AML-193 (cell line): ENCODE measurements at places on chromosomes 1 and 21.

GRCh38 chr21:33980276-33980916, 64.8 kb upstream of the ATP5PO start:
- peak; percentile 33 for DNase-seq

DNA sequence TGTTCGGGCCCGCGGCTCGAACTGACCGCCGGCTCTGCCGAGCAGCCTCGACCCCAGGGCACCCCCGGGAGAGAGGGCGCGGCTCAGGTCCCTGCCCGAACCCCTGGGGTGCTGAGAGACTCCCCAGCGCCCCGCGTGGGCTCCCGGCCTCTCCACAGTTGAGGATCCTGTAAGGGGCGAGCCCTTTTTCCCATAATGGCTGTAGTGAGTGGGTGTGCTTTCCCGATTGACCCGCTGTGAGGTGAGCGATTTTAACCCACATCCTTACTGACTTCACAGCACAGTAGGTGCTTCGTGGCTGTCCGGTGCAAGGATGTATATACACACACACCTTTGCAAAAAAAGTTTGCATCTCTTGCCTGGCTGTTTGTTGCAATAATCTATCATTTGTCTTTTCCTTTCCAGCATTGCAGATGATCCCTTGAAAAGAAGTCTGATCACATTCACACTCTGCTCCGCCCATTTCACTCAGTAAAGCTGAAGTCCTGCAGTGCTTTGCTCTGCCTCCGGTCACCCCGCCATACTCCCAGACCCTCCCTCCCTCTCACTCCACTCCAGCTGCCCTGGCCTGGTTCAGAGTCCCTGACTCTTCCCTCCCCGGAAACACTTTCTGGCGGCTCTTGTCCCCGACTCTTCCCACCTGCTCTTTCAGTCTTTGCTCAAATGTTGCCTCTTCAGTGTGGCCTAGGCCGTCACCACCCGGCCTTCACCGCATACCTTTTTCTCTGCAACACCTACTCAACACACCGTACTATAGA, 955 bp upstream of the UBE2G2 start:
- peak; percentile 19 for DNase-seq

GRCh38 chr1:96842215-96842614, 120.6 kb downstream of the PTBP2 start:
- peak; percentile 24 for DNase-seq

DNA sequence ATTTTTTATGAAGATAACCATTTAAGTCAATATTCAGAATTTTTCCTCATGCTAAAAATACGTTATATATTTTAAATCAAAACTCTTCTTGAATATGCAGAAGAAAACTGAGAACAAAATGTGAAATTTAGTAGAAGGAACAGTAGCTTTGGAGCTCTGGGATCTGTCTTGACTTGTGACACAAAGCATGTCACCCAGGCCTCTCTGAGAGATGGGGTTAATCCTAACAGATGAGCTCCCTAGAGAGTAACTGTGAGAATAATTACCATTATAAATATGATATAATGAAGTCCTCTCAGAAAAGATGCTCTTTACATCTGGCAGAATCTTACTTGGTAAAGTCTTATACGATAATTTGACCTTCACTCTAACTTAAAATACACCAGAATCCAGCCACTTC, 272.0 kb downstream of the PTPRC start:
- DNase-seq: no peak

DNA sequence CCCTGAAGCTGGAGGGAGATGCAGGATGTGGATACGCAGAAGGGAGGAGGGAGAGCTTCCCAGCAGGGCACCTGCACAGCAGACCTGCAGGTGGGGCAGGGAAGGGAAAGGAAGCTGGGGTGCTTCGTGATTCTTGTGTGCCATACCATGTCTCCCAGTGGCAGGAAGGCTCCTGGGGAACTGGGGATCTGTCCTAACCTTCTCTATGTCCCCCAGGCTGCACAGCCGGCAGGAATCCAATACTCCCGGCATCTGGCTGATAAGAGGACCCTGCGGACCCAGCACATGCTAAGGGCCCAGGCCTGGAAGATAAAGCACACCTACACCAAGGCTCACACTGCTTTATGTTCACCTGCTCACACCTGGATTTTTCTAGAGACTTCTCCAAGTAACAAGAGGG, 79.4 kb downstream of the ITPKB start:
- DNase-seq: no peak
